Activated CD4-positive, alpha-beta T cell treated with anti-CD3 and anti-CD28 coated beads, Interleukin-2, amount 10 ng/mL, durations not matched to agents 7 days and 5 days (primary cell): ENCODE measurements at places on chromosomes 6 and 20. TPM values are rescaled to one million over a fixed set of nuclear protein-coding genes. Genes with fewer than 3 reads are reported as not detected.

- H3K4me1 ChIP-seq: peaks cover 35% of the 10 kb centered on the region
- H3K4me3 ChIP-seq: no peak overlapping the region
- no peaks in the 10 kb centered on the region for H3K27me3 ChIP-seq
- H3K27ac ChIP-seq: peak overlapping the region; percentile 98
- DNase-seq: no peak
These were observed 13.1 kb downstream of the ACSS1 start for GRCh38 chr20:25044660-25045342.

DNA sequence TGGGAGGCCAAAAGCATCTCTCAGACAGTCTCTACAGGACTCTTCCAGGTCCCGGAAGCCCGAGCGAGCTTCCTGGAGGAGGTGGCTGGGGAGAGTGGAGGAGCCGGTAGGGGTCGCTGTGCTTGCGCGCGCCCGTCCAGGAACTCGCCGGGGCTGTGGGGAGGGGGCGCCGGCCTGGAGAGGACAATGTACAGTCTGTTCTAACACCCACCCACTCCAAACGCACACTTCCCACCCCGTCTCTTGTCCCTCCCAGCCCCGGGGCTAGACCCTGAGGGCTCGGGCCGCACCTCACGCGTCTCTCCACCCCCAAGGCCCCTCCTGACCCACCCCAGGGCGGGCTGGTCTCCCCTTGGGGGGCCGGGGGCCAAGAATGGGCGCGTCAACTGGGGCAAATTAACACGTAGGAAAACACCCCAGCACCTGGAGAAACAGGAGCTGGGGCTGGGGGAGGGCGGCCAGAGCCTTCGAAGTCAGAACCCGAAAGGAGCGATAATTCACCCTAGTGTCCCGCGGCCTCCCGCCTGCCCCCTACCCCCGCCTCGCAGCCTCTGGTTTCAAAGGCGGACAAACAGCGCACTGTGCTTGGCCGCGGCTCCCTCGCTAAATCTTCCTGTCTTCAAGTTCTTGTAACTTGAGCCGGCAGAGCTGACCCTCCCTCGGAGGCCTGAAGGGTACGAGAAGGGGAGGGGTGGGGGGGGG lies 103.2 kb upstream of the FOXP4 start:
- no peak for DNase-seq
- H3K27ac ChIP-seq: no peak overlapping the region
- peaks cover 7% of the 10 kb centered on the region for H3K36me3 ChIP-seq
- peaks cover 41% of the 10 kb centered on the region for H3K4me1 ChIP-seq

DNA sequence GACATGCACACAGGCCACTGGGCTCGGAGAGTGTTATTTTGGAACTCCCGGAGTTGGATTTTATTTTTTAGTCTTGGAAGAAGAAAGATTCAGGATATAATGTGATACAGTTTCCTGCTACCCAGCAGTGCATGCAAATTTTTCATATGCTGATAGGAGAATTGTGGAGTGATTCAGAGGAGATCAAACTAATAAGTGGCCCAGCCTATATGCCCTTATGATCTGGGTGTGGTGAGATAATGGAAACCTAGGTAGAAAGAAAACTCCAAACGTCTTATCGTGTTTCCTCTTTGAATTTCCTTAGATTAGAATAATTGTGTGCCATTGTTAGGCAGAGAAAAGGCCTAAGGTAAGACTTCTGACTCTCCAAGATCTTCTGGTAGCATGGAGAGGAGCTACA lies 401.2 kb upstream of the BTBD3 start:
- H3K27ac ChIP-seq: no peak overlapping the region
- H3K27me3 ChIP-seq: no peaks in the 10 kb centered on the region
- H3K36me3 ChIP-seq: no peaks in the 10 kb centered on the region
- no peak for DNase-seq
- H3K4me3 ChIP-seq: no peak overlapping the region
- H3K4me1 ChIP-seq: no peaks in the 10 kb centered on the region

DNA sequence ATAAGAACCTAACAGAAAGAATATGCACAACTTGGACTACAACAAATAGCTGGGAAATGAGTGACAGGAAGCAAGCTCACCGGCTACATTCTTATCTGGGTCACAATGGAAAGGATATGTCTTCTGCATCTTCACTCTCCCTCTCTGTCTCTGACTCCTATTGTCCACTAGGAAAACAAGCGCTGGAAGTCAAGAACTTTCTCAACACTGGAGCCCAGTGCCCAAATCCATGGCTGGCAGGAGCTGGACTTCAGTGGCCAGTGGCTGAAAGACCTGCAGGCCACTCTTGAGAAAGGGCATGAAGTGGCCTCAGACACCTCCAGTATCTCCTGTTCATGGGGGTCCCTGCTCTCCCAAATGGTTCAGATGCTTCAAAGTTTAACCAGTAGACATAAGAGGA lies 62.0 kb downstream of the FAM50B start:
- H3K4me1 ChIP-seq: peaks cover 24% of the 10 kb centered on the region
- H3K27me3 ChIP-seq: peaks cover 64% of the 10 kb centered on the region
- H3K27ac ChIP-seq: no peak overlapping the region
- peaks cover 5% of the 10 kb centered on the region for H3K36me3 ChIP-seq
- no peak for DNase-seq

DNA sequence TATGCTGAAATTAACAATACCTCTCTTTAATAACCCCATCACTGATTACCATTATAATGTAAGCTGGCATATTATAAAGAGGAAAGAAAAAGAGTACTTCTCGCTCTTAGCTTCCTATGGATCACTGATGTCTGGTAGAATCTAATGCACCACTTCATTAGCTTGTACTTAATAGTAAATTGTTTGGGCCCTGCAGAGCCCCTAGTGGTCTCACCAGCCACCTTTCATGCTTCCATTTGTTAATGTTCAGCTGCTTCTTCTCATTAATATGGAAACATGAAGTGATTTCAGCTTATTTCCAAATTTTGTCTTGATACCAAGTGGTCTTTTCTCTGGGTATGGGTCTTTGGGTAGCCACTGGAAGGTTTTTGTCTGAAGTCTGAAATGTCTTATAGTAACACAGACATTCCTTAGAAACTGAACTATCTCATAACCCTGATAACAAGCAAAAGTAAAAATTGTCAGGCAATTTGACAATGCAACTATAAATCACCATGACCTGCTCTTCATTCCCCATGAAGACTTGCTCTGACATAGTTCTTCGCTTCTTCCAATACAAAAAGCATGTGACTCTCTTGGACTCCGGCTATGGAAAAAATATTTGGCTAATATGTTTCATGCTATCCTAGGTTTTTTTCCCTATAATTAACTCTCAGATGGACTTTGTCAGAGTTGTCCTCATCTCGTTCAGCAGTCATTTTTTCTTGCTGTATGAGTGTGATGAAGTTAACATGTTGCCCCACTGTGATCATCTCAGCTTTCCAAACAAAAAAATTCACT lies 395.8 kb upstream of the MARCKS start:
- H3K36me3 ChIP-seq: no peaks in the 10 kb centered on the region
- no peaks in the 10 kb centered on the region for H3K4me1 ChIP-seq
- no peak for DNase-seq

SENP6 gene
- 78.5 TPM for total RNA-seq

ZBTB46 gene
- not detected for total RNA-seq
